T-cell (primary cell): ENCODE measurements at places on chromosomes 1 and 21.

DNA sequence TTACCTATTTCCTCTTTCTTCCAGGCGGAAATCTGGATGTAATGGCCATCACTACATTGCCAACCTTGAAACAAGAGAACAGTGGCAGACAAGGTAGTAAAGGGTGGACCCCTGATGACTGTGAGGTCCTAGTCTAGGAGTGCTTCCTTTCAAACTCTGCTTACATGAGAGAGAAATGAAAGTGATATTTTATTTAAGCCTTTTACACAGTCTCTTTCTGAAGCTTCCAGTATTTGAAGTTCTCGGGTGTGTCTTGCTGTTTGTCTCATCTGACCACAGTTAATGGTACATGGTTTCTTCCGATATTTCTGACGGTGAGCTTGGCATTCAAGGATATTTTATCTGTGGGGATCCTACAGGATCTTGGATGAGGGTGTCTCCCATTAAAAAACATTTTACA is 215.2 kb downstream of the SLC45A1 start:
- no peak for DNase-seq
- no peak overlapping the region for H3K4me3 ChIP-seq
- H3K4me1 ChIP-seq, result peaks cover 4% of the 10 kb centered on the region
- H3K27ac ChIP-seq, result peak overlapping the region; percentile 30

DNA sequence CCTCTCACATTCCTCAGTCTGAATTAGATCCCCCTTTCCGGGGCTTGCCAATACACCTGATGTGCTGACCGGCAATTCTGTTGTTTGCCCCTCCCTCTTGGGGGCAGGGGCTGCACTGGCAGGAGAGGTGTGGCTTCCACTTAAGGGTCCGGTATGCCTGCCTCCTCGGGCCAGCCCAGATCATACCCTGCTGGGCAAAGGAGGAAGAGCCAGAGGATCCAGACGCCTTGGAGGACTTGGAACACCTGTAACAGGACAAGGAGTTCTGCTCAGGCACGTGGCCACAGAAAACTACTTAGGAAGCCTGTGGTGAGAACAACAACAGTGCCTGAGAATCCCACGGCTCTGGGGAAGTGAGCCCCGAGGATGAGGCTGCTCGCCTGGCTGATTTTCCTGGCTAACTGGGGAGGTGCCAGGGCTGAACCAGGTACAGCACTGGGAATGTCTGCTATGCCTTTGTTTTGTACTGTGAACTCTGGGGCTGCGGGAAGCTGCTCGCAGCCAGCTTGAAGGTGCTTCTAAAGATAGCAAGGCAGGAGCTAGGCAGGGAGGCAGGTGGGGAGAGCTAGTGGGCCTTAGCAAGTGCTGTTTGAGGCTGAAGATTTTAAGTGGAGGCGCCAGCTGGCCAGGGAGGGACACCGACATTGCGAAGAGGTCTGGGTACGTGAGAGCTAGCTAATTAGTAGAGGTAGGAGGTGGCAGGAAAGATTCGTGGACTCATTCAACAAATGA is at the start of gene SMPDL3B:
SMPDL3B (plus strand) TSS at position 183 of the 732 bp plus-strand sequence; CDS start at position 367, 184 bp downstream.
- DNase-seq, result no peak
- H3K27ac ChIP-seq, result no peak within 1 kb of the TSS
- H3K27me3 ChIP-seq, result peaks cover 18% of the 10 kb centered on the region
- no peaks in the 10 kb centered on the region for H3K36me3 ChIP-seq
- peak within 1 kb of the TSS; percentile 49 for H3K4me3 ChIP-seq
- H3K4me1 ChIP-seq, result no peaks in the 10 kb centered on the region

- DNase-seq, result no peak
- H3K36me3 ChIP-seq, result no peaks in the 10 kb centered on the region
- H3K4me3 ChIP-seq, result no peak overlapping the region
- H3K27ac ChIP-seq, result no peak overlapping the region
- no peaks in the 10 kb centered on the region for H3K4me1 ChIP-seq
- H3K27me3 ChIP-seq, result no peaks in the 10 kb centered on the region
These were observed 23.2 kb upstream of the CLDN17 start for GRCh38 chr21:30189773-30190172.

DNA sequence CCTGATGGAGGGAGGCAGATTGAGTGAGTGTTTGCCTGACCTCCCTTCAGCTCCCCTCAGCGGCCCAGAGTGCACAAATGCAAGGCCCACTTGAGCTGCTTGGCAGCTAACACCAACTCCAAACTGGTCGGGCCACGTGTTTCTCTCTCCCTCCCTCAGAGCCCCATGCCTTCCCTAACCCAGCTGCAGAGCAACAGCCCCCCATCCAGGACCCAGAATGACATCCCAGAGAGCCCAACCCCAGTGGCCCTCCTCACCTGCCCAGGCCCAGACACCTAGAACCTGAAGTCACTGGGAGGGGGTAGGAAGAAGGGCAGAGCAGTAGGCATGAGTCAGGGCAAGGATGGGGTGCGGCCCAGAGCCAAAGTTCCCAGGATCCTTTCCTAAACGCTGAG is 789 bp upstream of the S100A14 start:
- no peak for DNase-seq
- H3K27me3 ChIP-seq, result peaks cover 20% of the 10 kb centered on the region
- no peak overlapping the region for H3K4me3 ChIP-seq
- no peak overlapping the region for H3K27ac ChIP-seq
- peaks cover 6% of the 10 kb centered on the region for H3K4me1 ChIP-seq
- no peaks in the 10 kb centered on the region for H3K36me3 ChIP-seq

GRCh38 chr21:41921021-41921420 is 32.8 kb downstream of the C2CD2 start:
- H3K27me3 ChIP-seq, result no peaks in the 10 kb centered on the region
- H3K4me3 ChIP-seq, result no peak overlapping the region
- H3K4me1 ChIP-seq, result peaks cover 31% of the 10 kb centered on the region
- no peak for DNase-seq

DNA sequence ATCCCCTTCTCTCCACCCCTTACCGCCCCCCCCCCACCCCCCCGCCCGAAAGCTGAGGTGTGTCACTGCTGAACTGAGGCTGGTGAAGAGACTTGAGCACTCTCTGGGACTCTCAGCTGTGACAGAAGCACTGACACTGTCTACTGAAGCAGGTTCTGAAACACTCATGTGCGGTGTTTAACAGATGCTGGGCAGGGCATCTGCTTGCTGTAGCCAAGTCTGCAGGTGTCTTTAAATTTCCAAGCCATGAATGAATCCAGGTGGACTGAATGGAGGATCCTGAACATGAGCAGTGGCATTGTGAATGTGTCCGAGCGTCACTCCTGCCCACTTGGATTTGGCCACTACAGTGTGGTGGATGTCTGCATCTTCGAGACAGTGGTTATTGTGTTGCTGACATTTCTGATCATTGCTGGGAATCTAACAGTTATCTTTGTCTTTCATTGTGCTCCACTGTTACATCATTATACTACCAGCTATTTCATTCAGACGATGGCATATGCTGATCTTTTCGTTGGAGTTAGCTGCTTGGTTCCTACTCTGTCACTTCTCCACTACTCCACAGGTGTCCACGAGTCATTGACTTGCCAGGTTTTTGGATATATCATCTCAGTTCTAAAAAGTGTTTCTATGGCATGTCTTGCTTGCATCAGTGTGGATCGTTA is at the start of gene GPR52:
GPR52 (plus strand) TSS at position 99 of the 665 bp plus-strand sequence; CDS start at position 247, 148 bp downstream.
- no peak within 1 kb of the TSS for H3K27ac ChIP-seq
- H3K27me3 ChIP-seq, result no peaks in the 10 kb centered on the region
- no peak for DNase-seq
- H3K36me3 ChIP-seq, result peaks cover 3% of the 10 kb centered on the region
- H3K4me3 ChIP-seq, result no peak within 1 kb of the TSS

GRCh38 chr1:28509705-28510272 is 3.9 kb downstream of the RCC1 start:
- H3K4me1 ChIP-seq, result peaks cover 74% of the 10 kb centered on the region
- H3K27me3 ChIP-seq, result no peaks in the 10 kb centered on the region
- H3K36me3 ChIP-seq, result peaks cover 4% of the 10 kb centered on the region
